ENCODE measurements at places on chromosomes 1 and 21.

GRCh38 chr1:192158181-192158580 is at the start of gene RGS18:
RGS18 (plus strand) TSS chr1:192158462; CDS start chr1:192158638, 176 bp downstream.
- DNase-seq, result no peak

DNA sequence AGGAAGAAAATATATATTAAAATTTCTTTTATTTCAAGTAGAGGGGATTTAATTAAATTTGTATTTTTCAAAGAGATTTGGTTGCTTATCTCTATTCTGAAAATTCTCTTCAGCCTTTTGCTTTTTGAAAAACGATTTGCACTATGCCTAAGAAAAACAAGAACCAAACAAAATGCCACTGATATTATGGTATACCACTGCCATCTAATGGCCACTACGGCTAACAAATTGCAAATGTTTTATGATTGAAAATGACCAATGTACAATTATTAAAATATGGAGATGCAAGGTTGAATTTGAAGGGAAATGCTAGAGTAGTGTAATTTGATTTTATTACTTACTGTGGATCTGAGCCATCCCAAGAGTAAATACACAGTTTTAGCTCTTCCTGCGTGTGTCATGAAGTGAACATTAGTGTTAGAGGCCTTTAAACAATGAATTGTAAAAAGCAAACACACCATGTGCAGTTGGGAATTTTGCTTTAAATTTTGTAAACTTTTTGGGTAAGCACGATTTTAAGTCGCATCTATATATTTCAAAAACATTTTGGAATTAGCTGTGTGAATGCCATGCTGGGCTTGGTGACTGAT is 137.4 kb upstream of the USP25 start:
- DNase-seq, result no peak

- DNase-seq, result no peak
These were observed 276.4 kb upstream of the PRMT6 start for GRCh38 chr1:106780066-106780465.

- no peak for DNase-seq
These were observed 94.1 kb upstream of the CASZ1 start for GRCh38 chr1:10890491-10891071.

DNA sequence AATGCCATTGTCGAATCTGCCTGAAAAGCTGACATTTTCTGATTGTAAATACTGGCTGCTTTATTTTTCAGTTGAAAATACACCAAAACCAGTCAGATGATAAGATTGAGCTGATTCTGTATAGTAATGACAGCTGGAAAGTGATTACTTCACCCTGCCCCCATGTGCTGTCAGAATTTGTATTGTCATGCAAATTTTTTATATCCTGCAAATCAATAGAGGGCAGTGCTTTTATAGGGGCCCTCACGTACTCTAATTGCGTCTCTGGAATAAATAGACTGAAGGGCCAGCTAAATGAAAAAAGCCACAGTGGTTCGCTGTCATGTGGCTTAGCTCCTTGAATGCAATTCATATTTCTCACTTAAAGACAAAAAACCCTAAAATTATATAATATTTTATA is 208.6 kb downstream of the LHX8 start:
- DNase-seq, result no peak

GRCh38 chr1:91862120-91862519 is 23.8 kb downstream of the TGFBR3 start:
- DNase-seq, result no peak

DNA sequence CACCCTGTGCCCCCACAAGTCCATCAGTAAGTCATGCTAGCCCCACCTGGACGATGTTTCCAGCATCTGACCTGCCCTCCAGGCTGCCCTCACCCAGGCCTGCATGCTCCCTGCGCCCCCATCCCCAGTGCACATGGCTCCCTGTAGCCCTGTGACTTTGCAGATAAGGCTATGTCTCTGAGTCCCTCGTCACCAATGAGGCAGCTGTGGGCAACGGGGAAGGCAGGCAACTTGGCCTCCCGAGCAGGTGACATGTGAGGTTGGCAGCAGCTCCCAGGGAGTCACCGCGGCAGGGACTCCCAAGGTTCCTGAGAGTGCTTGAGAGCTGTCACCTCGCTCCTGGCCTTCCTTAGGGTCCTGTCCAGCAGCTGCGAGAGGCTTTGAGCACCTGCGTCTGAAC is 32.4 kb upstream of the AGPAT3 start:
- DNase-seq, result no peak

GRCh38 chr1:100383743-100384405 is 31.6 kb downstream of the CDC14A start:
- no peak for DNase-seq

- DNase-seq, result no peak
These were observed 2.7 kb downstream of the MLLT11 start for GRCh38 chr1:151062741-151063371.

GRCh38 chr1:43843684-43844083 is 89.9 kb upstream of the ARTN start:
- DNase-seq, result no peak

- DNase-seq, result no peak
These were observed at the start of gene ANXA9 for GRCh38 chr1:150981805-150982712. ANXA9 (plus strand) TSS chr1:150982292; CDS start chr1:150983106, 814 bp downstream.

DNA sequence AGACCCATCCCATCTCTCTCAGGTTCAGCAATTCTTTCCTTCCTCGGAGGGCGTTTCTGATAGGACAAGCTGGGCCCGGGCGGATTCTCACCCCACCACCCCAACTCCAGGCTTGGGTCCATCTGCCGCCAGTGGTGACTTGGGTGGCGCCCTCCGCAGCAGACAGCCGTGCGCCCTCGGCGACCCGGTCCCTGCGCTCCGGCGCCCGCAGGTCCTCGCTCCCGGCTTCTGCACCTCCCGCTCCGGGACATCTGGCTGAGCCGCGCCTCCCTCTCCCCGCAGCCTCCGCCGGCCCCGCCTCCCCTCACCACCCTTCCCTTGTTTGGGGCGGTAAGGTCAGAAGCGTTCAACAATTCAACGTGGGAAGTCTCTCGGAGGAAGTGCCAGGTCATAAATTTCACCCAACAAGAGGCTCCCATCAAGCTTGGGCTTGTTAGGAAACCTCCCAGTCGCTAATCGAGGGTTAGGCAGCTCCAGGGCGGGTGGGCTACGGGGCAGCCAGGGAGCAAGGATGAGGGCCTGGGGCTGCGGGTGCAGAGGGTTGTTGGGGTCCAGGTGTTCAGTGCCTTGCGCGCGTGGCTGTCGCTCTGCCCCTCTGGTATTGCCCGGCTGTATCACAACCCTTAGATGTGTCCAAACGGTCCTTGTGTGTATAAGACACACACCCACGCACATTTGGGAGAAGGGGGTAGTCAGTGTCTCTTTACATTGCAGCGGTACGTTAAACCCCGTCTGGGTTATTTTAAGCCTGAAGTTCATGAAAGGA is 39.8 kb downstream of the OLIG1 start:
- DNase-seq, result peak; percentile 24

- no peak for DNase-seq
These were observed 56.2 kb upstream of the PRRC2C start for GRCh38 chr1:171429137-171429536.

- no peak for DNase-seq
These were observed 2.6 kb downstream of the PDE4B start for GRCh38 chr1:65795311-65795710.

- no peak for DNase-seq
These were observed 37.2 kb downstream of the WNT4 start for GRCh38 chr1:22105611-22106207.

GRCh38 chr1:19315378-19316198 is 3.5 kb downstream of the SLC66A1 start:
- no peak for DNase-seq

- peak; percentile 64 for DNase-seq
These were observed 1.4 kb downstream of the LRRC41 start for GRCh38 chr1:46301808-46302640.

DNA sequence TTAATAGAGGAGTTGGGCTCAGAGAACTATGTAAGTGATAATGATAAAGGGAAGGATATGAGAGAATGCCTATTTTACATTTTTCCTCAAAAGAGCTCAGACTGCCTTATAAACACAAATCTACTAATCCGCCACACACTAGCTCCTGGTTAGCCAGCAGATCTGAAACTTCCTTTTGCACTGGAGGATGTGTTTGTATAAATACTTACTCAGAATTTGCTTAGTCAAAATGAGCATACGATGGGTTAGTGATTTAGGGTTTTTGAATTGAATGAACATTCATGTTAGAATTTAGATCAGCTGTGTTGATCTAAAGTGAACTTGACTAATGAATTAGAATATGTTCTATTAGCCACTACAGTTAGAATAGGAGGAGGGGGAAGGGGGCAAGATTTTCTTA is 9.1 kb upstream of the IER5 start:
- no peak for DNase-seq

- DNase-seq, result no peak
These were observed 10.3 kb upstream of the LEMD1 start for GRCh38 chr1:205432116-205432515.

DNA sequence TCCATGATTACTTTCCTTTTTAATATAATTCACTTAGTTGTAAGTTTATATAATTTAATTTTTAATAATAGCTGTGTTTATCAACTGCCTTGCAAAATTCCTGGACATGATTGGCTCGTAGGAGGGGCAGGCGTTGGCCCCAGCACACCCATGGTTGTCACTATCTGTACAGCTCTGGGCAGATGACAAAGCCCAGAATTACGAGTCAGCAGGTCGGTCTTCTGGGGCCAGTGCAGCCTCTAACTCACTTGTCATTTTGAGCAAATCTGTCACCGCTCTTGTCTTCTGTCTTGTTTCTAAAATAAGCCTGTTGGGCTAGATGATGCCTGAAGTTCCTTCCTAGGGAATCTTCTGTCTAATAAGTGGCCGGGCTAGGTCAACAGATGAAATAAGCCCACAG is 21.4 kb upstream of the LRRC38 start:
- DNase-seq, result no peak

- DNase-seq, result no peak
These were observed 63.1 kb downstream of the TMPRSS15 start for GRCh38 chr21:18340387-18340942.

DNA sequence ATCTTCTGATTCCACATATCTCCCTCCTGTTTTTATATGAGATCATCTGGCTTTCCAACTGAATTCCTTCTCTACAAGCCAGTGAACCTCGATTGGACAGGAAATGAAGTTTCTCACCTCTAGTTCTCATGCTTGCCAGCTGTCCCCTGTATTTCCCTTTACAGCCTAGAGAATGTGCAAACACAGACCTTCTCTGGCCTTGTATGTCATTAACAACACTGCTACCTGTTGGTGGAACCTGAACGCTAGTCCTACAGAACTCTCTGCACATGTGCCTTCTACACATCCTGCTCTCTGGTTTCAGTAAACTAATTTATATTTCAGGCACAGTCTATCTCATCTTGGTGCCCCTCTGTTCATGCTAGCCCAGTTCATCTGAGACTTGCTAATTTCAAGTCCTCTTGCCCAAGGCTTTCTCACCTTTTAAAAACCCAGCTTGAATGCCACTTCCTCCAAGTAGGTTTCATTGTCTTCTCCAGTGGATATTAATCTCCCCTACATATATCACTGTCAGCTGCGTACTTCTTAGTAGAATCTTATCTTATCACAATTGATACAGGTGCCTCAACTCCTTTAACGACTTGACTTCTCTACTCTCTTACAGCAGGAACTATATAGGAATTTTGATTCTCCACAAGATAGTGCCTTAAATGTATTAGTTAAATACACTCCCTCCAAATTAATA is 549.9 kb downstream of the PLPP3 start:
- no peak for DNase-seq

DNA sequence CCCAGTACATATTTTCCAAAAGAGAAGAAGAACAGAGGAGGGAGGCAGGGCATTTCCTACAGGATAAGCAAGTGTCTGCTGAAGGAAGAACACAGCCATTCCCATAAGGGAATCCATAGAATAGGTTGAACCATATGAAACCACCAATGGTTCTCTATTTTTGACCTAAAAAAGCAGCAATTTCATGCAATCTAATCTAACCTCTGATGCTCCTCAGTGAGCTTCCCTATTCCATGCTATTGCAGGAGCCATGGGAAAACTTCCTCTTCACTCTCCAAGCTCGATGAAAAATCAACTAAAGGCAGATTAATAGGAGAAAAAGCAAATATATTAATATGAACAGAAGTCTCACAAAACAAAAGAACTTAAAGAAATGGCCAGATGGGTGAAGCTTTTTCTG is 50.5 kb downstream of the SIPA1L2 start:
- DNase-seq, result no peak

- DNase-seq, result peak; percentile 42
These were observed 25.6 kb downstream of the ZBTB17 start for GRCh38 chr1:15950302-15950701.

DNA sequence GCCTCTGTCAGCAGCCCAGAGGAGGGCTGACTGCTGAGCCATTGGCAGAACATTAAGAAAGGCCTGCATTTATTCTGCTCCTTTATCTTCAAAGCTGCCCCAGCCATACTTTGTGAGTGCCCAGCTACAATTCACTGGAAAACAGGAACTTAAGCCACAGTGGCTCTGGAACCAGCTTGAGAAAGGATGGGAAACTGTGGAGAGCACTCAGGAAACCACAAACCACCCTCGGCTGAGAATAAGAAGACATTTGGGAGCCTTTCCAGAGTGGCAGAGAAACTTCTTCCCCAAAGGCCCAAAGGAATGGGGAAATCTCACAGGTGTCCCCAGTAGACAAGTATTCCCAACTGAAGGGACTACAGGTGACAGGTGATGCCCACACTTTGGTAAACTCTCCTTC is 1.8 kb downstream of the LAMB3 start:
- DNase-seq, result no peak

- no peak for DNase-seq
These were observed 8.7 kb upstream of the CLDN19 start for GRCh38 chr1:42748461-42749410.

DNA sequence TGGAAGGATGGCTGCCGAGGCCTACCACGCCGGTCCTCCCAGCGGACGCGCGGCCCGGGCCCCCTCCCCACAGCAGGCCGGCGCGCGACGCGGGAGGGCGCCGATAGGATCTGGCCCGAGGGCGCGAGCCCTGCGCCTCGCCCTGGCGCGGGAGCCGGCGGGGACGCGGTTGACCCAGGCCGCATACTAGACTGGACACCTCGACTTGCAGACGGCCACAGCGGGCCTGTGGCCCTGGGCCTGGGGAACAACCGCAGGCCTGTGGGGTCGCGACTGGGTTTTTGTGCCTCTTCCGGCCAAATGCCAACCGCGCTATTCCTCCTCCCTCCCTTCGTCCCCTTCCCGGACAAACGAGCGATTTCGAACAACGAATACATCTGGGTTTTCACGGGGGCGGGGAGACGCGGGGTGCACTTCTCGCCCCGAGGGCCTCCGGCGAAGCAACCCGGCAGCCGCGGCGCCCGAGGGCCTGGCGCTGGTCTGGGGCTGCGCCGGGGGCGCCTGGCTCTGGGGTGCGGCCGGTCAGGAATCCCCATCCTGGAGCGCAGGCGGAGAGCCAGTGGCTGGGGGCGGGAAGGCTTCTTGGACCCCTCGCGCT is 2.4 kb downstream of the NHLH2 start:
- no peak for DNase-seq

GRCh38 chr1:15212954-15213291 is 34.1 kb upstream of the FHAD1 start:
- DNase-seq, result no peak

- DNase-seq, result peak; percentile 64
These were observed 10.9 kb downstream of the WNT4 start for GRCh38 chr1:22131875-22132486.

- no peak for DNase-seq
These were observed at the start of gene MYBPHL for GRCh38 chr1:109306832-109307273. MYBPHL (minus strand) TSS chr1:109307011; CDS start chr1:109306991, 20 bp downstream.

- DNase-seq, result no peak
These were observed 83.7 kb downstream of the WLS start for GRCh38 chr1:68148631-68149030.

GRCh38 chr1:226816576-226816975 is 53.8 kb upstream of the PSEN2 start:
- DNase-seq, result no peak

GRCh38 chr1:88647249-88647645 is 36.8 kb upstream of the PKN2 start:
- DNase-seq, result no peak

All from activated T-cell treated with anti-CD3 and anti-CD28 coated beads, Interleukin-2, amount 50 U/mL, for 1 hour (primary cell).